ENCODE measurements at places on chromosomes 6 and 20.

DNA sequence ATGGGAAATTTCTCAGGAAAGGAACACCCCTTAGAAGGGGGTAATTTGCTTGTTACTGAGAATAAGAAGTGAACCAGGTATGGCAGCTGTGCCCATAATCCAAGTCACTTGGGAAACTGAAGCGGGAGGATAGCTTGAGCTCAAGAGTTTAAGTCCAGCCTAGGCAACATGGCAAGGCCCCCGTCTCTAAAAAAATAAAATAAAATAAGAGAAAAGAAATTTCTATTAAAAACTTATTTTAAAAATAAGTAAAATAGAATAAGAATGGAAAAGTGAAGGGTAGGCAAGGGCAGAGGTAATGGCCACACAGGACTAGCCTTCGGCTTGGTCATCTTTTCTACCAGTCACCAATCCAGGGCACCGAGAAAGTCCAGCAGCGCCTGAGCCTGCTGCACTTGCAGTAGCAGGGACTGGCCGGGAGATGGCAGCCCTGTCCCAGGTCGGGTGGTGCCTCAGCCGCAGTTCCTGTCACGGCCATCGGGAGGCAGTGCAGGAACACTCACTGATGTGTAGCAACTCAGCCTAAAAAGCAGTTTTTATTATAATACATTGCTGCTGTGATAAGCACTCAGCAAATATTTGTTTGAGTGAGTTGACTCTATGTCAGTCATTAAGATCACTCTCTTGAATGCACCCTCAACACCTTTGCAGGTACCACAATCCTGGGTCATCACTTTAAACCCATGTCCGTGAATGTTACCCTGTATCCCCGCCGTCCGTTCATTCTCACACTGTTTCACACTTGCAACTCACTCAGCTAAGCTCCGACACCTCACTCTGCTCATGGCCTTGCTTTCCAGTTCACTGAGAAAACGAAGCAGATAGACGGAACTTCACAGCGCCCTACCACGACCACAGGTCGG lies 23.2 kb upstream of the GCM1 start:
- DNase-seq: peak; percentile 89

DNA sequence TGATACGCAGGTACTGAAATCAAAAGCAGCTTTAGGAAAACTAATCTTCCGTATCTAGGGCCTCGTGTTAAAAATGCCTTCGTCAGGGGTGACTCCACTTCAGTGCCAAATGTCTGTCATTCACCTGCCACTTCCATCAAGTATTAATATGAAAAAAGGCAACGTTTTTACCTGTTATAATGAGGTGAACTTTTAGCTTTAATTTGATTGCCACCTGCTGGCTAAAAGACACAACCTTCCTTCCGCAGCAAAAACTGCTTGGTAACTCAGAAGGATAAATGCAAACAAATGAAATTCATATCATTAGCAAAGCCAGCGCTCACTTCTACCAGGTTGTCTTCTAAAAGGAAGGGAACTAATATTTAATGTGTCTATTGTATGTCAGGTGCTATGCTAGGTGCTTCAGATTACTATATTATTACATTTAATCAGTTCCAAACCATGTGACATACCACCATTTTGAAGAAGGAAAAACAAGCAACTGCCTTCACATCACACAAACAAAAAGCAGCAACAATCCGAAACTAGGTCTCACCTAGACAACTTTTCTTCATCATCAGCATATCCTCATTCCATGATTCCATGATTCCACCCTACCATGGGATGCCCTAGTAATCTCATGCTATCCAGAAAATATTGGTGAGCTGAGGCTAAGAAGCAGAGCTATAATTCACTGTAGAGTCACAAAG lies 20.6 kb upstream of the ARHGAP18 start:
- peak; percentile 54 for DNase-seq

DNA sequence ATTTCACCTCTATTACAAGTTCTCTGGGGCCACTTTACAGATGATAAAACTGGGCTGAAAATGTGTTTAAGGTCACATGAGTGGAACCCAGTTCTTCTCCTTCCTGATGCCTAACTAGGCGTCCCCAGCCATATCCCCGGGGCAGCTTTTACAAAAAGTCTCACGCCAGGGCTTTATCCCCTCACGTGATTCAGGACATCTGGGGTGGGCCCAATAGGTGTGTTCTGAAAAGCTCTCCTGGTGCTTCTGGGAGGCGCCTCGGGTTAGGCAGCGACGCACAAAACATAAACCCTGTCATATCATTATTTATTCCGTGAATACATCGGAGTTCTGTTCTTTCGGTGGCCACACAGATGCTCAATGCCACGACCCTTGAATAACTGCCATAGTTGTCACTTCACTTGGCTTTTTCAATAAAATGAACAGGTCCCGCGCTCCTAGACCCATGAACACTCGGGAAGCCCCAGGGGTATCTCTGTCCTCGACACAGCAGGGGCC lies 32.1 kb downstream of the SF3B5 start:
- DNase-seq: no peak

DNA sequence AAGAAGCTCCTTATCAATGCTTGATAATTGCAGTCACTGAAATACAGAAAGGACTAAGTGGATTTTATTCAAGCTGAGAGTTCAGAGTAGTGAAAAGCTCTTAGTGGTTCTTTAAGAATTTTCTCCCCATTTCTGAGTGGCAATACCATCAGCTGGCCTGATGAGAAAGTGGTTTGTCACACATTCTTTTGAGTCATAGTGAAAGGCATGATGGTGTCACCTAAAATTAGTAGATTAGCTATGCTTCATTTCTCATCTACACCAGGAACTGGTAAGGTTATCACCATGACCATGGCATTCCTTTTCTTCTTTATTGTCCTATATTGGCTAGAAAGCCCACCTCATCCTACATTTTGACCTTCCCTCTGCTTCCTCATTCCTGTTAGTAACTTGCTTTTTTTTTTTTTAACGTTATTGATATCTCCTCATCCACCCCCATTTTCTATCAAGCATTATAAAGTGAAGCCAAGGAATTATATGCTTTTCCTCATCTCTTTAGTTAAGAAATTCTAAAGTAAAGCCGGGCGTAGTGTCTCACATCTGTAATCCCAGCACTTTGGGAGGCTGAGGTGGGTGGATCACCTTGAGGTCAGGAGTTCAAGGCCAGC lies 67.4 kb upstream of the LOC128125822 start:
- DNase-seq: no peak

DNA sequence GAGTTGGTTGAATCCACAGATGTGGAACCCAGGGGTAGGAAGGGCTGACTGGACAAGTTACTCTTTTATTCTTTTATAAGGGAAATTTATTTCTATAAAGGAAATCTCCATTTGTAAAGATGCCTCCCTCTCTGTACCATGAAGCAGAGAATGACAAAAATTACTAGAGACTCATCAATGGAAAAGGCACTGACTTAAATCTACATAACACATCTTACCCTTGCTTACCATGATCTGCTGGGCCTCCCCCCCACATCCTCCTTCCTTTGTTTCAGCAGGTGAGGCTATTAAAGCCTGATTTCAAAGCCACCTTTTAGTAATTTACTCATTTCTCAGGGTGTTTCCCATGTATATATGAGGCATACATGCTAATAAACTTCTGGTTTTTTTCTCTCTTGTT lies 130.2 kb upstream of the HDDC2 start:
- DNase-seq: no peak

- peak; percentile 55 for DNase-seq
These were observed 39.2 kb downstream of the ZMYND8 start for GRCh38 chr20:47317127-47317895.

DNA sequence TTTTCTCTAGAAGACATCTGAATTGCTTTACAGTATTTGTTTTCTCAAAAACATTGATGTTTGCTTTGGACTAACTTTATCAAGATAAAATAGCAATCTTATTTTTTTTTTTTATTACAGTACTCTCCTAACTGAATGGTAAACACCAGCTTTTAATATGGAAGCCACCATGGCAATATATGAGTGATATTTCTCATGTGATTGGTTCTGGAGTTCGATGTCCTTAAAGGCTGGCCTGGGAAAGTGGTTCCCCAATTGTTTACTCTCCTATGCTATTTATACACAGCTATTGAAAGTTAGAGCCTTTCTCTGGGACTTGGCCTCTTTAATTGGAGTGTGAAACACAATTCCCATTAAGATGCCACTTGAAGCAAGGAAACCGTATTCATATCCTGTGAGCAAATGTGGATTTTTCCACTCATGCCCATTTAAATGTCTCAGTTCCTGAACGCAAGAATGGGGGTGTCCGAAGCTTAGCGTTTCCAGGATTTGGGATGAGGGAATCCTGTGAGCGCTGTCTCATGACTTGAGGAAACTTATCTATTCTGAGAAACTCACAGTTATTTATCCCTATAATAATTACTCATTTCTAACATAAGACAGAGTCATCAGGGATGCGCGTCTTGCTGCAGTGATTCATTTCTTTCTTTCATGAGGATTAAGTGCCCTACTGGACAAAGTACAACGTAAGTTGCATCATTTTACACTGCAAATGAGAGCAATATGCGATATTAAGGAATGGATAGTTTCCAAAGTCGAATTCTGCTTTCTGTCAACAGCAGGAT lies 143.3 kb upstream of the PREP start:
- no peak for DNase-seq

DNA sequence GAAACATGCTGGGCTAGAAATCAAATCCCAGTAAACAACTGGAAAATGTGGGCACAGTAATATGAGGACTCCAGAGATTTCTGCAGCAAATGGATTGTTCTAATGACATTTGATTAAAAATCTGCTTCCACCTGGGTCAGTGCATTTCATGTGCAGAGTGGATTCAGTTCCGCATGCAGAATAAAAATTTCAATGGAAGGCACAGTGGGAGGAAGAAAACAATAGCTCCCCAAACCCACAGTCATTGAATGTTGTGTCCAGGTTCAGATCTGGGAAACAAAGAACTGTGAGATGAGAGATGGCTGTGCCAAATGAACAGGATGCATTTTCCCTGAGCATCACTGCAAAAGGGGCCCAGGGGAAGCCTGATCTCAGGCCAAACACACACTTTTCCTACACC lies 403.1 kb downstream of the BTBD9 start:
- DNase-seq: no peak

DNA sequence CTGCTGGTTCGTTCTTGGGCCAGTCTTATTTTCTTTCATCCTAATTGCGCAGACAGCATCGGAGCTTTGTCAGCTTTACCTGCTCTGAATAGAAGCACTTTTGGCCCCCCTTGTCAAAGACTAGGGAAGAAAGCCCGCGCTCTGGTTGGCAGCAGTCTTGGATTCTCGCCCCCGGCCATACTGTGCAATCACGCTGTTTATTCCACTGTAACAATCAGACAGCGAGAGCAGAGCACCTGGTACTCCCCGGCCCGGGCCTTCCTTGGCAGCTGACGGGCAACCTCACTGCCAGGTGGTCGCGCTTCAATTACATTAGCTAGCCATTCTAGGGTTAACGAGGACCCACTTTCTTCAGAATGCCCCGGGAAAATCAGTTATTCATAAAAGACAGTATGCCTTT lies 72.6 kb downstream of the INSM1 start:
- DNase-seq: no peak

DNA sequence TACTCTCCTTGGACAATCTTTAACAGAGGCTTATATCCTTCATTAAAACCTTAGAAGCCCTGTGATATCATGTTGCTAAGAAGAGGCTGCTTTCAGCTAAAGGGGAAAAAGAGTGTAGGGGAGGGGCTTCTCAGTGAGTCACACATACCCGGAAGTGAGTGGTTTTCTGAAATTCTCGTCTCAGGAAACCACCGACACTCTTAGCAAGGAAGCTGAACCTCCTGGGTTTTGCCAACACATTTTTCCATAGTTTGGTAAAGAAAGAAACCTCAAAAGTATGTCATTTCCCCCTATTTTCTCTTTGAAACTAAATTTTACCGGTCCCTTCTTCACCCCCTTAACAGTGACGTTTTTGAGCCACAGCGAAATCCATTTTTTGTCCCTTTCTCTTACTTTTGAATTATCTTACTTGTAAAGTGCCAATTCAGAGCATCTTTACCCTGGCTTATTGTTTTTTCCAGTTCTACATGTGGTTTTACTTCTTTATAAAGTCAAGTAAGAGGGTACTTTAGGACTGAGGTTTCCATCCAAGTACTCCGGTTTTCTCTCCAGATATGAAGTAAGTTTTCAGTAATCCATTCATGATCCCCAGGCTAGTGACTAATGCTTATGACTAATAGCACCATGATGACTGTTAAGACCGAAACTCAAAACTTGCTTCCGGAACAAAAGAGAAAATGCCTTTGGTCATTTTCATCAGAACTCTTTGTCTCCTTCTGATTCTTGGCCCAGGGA lies 219.3 kb downstream of the ARHGAP18 start:
- peak; percentile 84 for DNase-seq

DNA sequence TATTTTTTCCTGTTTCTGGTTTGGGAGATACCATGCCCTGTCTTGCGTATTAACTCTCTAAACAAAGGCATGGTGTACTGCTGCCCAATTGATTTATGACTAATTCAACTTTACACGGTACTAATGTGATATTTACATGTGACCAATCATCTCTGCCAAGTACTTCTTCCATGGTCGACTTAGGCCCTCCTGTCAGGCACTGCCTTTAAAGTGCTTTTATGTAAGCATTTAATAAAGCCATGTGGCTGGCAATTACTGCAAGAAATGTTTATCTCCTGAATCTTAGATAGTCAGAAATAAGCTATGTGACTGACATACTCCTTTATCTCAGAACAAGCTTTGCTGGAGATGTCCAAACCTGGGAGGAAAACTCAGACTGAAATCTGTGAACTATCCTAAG lies 323.4 kb downstream of the BTBD3 start:
- no peak for DNase-seq

- no peak for DNase-seq
These were observed 10.5 kb upstream of the TOP1 start for GRCh38 chr20:41018153-41018552.

DNA sequence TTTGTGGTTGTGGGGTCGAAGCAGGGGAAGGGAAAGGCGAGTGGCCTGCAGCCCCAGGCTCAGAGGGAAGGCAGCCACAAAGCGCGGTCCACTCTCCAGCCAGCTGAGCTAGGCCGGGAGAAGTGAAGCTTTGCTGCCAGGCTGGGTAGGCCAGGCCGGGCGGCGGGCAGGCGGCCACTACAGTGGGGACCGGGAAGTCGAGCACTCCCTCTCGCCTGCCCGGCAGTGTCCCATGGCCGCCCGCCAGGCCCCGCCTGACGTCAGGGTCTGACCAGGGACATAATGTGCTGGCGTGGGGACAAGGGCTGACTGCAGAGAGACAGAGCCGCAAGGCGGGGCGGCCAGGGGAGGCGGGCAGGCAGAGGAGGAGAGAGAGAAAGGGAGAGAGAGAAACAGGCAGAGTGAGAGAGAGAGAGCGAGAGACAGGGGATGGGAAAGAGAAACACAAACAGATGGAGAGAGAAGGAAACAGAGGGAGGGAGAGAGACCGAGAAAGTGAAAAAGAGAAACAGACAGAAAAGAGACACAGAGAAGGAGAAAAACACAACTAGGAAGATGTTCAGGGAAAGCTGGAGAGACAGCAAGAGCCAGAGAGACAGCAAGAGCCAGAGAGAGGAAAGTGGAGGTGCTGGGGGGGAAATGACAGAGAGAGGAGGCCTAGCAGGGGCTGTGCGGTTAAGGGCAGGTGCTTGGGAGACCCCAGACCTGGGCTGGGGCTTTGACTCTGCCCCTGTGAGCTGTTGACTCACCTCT lies 94.5 kb upstream of the PTPN1 start:
- DNase-seq: no peak

Measured in CD4-positive, alpha-beta T cell treated with Interleukin-6 at 100 ng/mL for 8 hours (primary cell).